Chondrocyte (in vitro differentiated cells): ENCODE measurements at places on chromosomes 1 and 21. TPM values are rescaled to one million over a fixed set of nuclear protein-coding genes. Genes with fewer than 3 reads are reported as not detected.
A peak's percentile ranks its signal among the peaks of the same experiment; 100 is the strongest.

DNA sequence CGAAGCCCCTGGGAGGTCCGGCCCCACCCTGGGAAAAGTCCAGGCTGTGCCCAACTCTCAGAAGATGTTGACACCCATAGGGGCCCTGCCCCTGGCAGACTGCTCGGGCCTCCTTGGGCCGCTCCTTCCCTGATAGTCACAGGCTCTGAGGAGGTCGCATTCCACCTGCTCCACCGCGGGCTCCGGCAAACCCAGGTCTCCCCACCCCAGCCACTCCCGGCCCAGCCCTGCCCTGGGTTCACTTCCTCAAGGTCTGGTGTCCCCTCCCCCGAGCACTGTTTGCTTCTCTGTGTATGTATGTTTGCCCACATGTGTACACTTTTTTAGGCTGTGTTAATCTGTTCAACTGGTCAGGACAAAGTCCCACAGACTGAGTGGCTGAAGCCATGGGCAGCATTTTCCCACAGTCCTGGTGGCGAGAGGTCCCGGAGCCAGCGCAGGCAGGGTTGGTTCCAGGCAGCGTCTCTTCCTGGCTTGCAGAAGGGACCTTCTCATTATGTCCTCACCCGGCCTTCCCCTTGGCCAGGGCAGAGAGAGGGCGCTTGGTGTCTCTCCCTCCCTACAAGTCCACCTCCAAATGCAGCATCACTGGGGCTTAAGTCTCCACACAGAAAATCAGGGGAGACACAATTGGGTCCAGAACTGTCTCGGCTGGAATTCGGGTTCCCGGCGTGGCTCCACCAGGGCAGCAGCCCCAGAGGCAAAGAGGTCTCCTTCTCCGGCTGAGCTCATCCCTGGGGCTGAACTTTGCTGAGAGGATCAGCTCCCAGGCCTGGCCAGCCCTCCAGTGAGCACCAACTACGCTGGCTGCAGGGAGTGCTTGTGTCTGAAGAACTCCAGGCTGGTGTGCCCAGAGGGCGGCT lies 10.5 kb upstream of the PRXL2B start:
- peak; percentile 73 for DNase-seq

GRCh38 chr1:25813734-25814471 lies 5.9 kb upstream of the MTFR1L start:
- peak; percentile 75 for DNase-seq

- DNase-seq, result no peak
These were observed 118.6 kb downstream of the GRIK1 start for GRCh38 chr21:29821230-29821629.

DNA sequence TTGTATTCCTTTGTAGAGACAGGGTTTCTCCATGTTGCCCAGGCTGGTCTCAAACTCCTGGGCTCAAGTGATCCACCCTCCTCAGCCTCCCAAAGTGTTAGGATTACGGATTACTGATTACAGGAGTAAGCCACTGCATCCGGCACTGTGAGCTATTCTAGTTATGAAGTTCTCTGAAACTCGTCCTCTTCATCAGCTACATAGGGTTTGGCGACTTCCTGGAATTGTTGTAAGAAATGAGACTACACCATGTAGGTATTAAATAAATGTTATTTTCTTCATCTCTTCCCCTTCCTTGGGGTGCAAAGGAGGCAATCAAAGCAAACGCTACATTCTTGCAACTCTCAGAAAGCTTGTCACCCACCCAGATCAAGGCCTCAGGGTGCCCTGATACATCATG lies 131.2 kb upstream of the TIAM1 start:
- DNase-seq, result no peak

Gene FAM151A
- not detected in 3 replicates for total RNA-seq

DNA sequence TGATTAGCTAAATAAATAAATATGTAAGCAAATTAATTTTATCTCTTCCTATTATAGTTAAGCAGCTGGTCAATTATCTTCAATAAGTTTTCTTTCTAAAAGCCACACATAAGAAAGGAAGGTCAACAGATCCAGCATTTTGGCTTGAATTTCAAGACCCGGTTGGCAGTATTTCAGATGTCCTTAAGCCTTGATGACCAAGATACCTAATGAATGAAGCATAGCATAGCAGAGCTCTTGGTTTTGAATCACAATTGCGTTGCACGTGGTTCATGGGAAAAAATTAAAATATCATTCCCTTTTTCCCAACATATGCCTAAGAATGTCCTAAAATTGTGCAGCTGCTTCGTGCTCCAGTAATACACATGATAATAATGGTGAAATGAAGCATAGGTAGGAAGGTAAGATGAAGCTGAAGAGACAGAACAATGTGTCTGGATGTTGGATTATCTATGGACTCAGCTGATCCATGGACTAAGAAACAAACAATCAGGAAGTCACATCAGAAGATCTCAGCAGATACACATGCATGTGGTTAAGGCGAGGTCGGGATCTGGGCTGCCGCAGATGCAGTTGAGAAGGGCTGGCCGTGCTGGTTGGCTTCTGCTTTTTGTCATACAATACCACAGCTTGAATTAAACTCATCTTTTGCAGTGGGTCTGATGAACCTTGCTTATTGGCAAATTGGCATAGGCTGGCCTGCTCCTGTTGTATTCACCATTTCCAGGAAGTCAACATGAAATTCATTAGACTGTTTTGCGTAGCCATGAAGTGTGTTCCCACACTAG lies 284.9 kb upstream of the RUNX1 start:
- DNase-seq, result no peak

Gene RCSD1
- total RNA-seq, result 1.1 to 1.4 TPM in 2 of 3 replicates, not detected in the other

Gene CFHR5
- not detected in 3 replicates for total RNA-seq

Gene RASAL2
- 38.4 to 54.4 TPM (median 40.1 TPM) in 3 replicates for total RNA-seq

- DNase-seq, result no peak
These were observed 69.2 kb upstream of the AJAP1 start for GRCh38 chr1:4585216-4585615.

DNA sequence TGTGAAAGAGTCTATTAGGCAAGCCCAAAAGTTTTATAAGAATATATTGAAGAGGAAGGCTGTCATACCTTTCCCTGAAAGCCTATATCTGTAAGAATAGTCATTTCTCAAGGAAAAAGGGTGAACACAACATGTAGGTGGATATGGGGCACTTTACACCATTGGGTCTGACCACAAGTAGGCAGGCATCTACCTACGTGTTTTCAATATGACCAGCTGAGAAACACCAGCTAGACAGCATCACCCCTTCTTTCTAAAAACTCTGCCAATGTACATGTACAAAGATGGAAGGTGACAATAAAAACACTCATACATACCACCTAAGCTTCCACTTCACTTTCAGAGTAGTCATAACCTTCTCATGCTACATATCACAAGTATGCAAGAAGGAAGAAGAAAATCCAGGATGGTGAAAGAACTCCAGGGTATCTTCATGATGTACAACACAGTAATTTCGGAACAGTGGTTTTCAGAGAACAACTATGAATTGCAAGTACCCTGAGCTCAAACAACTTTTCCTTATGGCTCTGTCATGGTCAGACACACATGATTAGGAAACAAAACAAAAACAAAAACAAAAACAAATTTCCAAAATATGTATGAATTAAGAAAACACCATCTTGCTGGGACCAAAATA lies 98.5 kb upstream of the ADGRL2 start:
- DNase-seq, result no peak

DNA sequence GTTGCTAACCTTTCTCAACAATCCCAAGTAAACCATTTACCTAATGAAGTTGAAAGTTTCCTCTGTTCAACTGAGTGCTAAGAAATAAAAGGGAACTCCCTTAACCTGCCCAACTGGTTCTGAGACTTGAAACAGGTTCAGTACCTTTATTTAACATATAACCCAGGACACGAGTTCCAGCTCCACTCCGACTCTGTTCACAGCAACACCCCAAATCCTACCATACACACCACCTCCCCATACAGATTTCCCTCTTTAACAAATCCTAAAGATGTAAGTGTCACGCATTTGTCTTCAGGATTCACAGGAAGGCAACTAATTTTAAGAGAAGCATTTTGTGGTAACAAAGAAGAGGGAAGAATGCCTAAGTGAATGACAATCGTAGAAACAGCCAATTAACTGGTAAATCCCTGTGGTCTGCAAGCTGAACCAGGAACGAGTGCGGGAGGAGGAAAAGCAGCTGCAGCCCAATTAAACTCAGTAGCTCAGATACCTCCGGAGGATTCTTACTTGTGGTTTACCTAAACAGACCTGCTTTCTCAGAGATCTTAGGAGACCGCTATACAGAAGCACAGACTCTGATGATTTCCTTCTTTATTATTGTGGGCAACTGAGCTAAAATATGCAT lies 134.5 kb upstream of the MAGI3 start:
- no peak for DNase-seq

GRCh38 chr1:54835970-54836369 lies 34.8 kb upstream of the TTC22 start:
- peak; percentile 15 for DNase-seq

- peak; percentile 72 for DNase-seq
These were observed 39.8 kb upstream of the LRP8 start for GRCh38 chr1:53367503-53368313.

- DNase-seq, result no peak
These were observed 60.6 kb downstream of the AK4 start for GRCh38 chr1:65208563-65208973.

Gene KCNE2
- 0.35 TPM in 1 of 3 replicates, not detected in the others for total RNA-seq

Gene PRAMEF12
- total RNA-seq, result not detected in 3 replicates

GRCh38 chr1:182652933-182653332 lies 31.5 kb downstream of the RGS8 start:
- DNase-seq, result no peak

DNA sequence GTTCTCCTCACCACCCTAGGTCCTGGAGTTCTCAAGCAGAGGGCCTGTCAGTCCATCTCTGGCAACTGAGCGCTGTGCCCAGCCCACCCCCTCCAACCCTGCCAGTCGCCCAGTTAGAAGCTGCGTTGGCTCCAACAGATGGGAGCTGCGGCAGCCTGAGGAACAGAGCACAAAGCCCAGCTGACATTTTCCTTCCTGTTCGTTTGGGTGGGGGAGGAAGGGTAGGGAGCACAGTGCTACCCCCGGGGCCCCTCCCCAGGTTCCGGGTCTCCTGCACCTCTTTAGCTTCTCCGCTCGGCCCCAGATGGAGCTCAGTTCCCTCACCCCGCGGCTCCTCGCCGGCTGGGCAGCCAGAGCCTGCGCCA lies 1.4 kb downstream of the LRRN2 start:
- DNase-seq, result no peak

Gene KLHDC7A
- 0.07 to 0.08 TPM in 2 of 3 replicates, not detected in the other for total RNA-seq

GRCh38 chr1:153967107-153967999 lies at the start of gene CREB3L4:
Gene CREB3L4 (plus strand): TSS chr1:153967902. CDS start chr1:153968526, 624 bp downstream.
- DNase-seq, result peak; percentile 95
